T-helper 17 cell (primary cell): ENCODE measurements at places on chromosomes 6 and 20. TPM values are rescaled to one million over a fixed set of nuclear protein-coding genes. Genes with fewer than 3 reads are reported as not detected.

NKX2-4 gene
- total RNA-seq: not detected

WFDC5 gene
- not detected for total RNA-seq

DNA sequence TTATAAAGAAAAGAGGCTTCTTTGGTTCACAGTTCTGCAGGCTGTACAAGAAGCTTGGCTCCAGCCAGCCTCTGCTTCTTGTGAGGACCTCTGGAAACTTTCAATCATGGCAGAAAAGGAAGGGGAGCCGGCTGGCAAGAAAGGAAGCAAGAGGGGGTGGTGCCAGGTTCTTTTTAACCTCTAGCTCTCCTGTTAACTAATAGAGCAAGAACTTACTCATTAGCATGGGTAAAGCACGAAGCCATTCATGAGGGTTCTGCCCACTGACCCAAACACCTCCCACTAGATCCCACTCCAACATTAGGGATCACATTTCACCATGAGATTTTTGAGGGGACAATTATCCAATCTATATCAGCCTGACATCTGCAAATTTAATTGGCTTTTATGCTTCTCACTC is 347.1 kb downstream of the GRIK2 start:
- H3K36me3 ChIP-seq: no peaks in the 10 kb centered on the region
- no peak overlapping the region for H3K4me3 ChIP-seq
- no peak for DNase-seq
- no peaks in the 10 kb centered on the region for H3K4me1 ChIP-seq

LPA gene
- not detected for total RNA-seq

GRCh38 chr6:128657181-128657580 is 136.8 kb upstream of the PTPRK start:
- H3K4me1 ChIP-seq: peaks cover 5% of the 10 kb centered on the region
- no peak overlapping the region for H3K4me3 ChIP-seq
- no peak for DNase-seq
- no peak overlapping the region for H3K27ac ChIP-seq
- H3K27me3 ChIP-seq: peaks cover 6% of the 10 kb centered on the region
